ENCODE measurements at places on chromosomes 12 and 14.

GRCh38 chr14:97457575-97458085 lies 660.4 kb downstream of the VRK1 start:
- DNase-seq: no peak

GRCh38 chr14:67776653-67777322 lies 39.6 kb downstream of the ZFYVE26 start:
- DNase-seq: no peak

DNA sequence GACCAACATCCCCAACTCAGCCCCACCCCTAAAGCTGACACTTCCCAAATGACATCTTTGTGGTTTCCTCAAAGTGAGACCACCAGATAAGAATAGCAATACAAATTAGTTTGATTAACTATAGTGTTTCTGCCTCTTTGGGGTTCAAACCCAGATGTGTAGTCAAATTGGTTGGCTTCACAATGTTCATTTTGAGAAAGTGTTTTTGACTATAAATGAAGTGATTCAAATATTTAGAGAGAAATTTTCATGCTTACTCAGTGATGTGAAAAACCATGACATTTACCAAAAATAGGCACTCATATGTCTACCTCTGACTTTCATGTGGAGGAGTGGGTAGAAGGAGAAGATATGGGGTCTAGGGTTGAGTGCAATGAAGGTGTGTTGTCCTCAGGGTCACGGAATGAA lies 218.4 kb downstream of the BCAT1 start:
- no peak for DNase-seq

DNA sequence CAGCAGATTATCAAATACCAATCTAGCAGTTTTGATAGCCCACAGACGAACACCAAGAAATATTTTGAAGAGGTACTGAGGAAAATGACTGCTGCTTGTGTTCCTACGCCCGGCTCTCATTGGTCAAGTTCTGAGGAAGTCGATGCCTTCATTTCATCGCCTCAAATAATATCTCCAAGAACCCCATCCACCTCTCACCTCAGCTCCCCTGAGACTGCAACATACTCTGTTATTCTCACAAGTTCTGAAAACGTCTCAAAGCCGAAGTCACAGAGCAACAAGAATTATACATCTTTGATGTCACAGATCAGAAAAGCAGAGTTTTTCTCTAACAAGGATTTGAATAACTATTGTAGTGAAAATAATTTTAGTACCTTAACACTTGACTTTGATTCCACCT lies 55.5 kb upstream of the BCAT1 start:
- DNase-seq: no peak

DNA sequence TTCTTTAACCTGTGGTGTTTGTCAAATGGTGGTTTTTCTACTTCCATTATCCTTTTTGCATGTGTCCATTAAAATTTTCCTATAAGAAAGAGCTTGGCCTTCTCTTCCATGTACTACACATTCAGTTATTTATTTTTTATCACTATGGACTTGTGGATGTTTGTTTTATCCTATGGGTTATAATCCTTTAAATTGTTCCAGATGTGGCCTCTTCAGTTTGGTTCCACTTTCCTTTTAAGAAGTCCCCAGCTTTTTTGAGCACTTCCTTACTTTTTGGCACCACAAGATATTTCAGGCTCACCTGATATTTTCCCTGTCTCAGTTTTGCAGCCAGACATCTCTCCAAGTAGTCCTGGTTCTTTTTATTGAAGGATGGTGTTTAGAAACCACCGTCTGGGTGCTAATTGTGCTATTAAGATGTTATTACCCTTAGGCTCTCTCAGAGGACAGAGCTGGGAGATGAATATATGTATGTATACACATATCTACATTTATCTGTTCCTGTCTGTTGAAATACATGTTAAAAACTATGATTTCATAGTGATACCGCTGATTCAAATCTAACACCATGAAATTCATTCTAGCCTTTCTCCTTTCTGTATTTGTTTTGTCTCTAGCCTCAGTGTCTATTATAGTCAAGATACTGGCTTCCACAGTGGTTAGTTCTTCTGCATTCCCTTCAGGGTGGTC lies 408.5 kb upstream of the RGS6 start:
- DNase-seq: no peak

- DNase-seq: no peak
Measured at GRCh38 chr14:65853407-65853955, 441.0 kb downstream of the FUT8 start.

DNA sequence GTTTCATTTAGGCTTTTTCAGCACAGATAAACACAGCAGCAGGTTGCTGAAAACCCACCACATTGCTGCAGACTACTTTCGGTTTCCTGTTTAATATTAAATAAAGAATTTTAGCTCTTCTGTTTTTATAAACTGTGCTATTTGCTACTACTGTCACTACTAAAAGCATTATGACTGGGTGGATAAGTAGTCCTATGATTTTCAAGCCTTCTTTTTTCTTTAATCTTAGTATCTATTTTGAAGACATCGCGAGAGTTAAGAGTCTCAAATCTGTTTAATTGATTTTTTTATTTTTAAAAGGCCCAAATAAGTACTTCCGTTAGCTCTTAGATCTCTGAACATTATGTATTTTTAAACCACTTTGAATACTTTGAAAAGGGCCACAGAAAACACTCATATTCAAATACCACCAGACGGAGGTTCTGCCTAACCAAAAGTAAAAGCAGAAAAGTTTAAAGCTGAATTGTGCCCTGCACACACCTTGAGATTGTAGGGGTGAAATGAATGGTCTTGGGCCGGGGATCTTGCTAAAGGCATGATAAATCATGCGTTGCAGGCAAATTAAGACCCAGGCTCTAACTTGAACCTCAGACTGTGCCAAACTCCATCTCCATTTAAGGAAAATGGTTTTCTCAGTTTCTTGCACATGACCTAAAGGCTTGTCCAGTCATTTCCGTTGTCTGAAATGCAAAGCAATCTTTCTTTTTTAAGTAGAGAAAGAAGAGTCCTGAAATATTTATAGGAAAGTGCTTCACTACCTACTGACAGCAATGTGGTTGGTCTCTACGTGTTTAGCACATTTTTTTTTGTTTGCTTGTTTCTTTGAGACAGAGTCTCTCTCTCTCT lies 13.6 kb upstream of the FOXN3 start:
- peak; percentile 51 for DNase-seq

DNA sequence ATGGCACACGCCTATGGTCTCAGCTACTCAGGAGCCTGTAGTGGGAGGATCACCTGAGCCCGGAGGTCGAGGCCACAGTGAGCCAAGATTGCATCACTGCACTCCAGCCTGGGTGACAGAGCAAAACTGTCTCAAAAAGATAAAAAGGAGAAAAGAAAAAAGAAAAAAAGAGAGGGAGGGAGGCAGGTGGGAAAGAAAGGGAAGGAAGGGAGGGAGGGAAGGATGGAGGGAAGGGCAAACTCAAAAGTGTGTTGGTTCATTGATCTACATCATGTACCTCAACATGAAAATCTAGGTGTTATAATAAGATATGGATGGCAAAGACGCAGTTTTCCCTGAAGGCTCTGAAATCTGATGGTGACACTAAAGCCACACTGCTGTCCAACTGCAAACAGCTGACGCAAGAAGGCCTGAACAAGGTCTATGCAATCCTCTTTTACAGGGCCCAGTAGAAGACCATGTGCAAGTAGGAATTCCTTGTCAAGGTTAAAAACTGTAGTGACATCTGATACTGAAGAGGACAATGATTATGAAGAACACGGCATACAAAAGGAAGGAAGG lies 143.6 kb downstream of the ITPR2 start:
- DNase-seq: no peak

DNA sequence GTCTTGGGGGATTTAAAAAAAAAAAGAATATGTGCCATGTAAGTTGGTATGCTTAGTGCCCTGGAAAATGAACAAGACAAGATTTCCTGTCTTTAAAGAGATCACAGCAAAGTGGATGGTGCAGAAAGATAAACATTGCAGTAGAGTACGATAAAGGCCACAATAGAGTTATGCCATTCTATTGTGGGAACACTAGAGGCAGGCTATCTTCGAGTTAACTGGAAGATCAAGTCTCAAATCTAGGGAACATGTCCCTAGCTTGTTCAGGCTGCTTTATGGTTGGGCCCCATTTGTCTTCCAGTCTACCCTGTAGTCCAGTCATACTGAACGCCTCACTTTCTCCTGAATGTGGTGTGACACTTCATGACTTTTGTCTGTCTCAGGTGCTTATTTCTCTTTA lies 18.7 kb upstream of the CCT2 start:
- DNase-seq: no peak

Data from HCEC 1CT (cell line).